ENCODE measurements at places on chromosomes 16 and 17.

GRCh38 chr17:42743595-42744282, 1.1 kb downstream of the EZH1 start:
- DNase-seq = no peak

- DNase-seq = no peak
Observed at GRCh38 chr17:73482894-73483293, 161.4 kb downstream of the SDK2 start.

DNA sequence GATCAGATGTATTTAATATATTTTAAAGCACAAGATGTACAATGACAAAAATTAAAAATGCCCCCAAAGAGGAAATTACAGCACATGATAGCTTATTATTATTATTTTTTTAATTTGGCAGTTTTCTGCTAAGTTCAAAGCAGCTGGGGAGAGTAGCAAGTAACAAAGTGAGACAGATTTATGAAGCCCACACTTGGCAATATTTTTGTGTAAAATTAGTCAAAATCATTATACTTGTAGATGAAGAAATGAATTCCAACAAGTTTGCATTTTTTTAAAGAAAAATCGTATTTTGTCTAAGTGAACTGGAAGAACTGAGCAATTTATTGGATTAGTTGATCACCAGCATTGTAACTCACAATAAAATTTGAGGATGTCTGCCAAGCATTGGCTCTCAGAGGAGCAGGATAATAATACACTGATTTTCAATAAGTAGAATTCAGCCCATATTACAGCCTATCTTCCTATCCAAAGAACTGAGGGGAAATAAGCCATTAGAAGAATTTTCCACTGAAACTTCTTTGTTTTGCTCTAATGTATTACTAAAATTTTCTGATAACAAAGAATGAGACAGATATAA, 215.6 kb downstream of the MAP2K6 start:
- no peak for DNase-seq

DNA sequence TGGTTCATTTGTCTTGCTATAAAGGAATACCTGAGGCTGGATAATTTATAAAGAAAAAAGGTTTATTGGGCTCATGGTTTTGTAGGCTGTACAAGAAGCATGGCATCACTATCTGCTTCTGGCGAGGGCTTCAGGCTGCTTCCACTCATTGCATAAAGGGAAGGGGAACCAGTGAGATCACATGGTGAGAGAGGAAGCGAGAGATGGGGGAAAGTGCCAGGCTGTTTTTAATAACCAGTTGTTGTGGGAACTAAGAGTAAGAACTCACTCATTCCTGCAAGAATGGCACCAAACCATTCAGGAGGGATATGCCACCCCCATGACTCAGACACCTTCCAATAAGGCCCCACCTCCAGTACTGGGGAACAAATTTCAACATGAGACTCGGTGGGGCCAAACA, 24.3 kb downstream of the SPECC1 start:
- DNase-seq = no peak

GRCh38 chr17:81246679-81247338, 7.7 kb downstream of the NDUFAF8 start:
- no peak for DNase-seq

DNA sequence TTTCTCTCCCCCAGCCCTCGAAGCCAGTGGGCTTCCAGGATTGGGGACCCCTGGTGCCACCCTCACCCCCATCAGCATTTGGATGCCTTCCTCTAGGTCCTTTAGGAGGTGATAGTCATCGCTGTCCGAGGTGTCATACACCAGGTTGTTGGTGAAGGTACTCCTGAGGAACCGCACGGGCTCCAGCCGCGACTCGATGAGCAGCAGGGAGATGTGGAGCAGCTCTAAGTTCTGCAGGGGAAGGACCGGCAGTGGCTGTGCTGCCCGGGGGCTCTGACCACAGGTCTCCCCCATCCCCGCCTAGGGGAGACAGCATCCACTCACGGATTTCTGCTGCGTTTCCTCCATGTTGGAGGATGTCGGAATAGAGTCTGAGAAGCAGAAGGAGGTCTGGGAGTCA, 962 bp downstream of the CSHL1 start:
- no peak for DNase-seq

DNA sequence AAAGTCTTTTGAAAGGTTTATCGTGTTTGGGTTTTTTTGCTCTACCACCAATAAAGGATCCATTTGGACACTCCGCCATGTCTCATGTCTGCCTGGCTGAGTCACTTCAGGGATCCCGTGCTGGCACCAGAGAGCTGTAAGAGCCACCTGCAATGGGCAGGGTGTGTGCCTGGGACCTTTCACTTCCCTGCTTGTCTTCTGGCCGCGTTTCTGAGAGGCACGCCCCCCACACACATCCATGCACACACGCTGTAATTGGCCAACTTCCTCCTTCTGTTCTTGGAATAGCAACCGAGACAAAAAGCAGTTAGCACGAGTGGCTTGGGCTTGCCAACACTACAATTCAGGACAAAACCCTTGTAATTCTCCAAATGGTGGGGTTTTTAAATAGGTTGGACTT, 9.8 kb upstream of the SOST start:
- no peak for DNase-seq

- peak; percentile 68 for DNase-seq
Observed at GRCh38 chr16:56317998-56318826, 107.1 kb downstream of the AMFR start.

GRCh38 chr16:29738514-29738913, 7.3 kb downstream of the C16orf54 start:
- no peak for DNase-seq

- no peak for DNase-seq
Observed at GRCh38 chr17:81400154-81400977, 5.1 kb downstream of the BAHCC1 start.

DNA sequence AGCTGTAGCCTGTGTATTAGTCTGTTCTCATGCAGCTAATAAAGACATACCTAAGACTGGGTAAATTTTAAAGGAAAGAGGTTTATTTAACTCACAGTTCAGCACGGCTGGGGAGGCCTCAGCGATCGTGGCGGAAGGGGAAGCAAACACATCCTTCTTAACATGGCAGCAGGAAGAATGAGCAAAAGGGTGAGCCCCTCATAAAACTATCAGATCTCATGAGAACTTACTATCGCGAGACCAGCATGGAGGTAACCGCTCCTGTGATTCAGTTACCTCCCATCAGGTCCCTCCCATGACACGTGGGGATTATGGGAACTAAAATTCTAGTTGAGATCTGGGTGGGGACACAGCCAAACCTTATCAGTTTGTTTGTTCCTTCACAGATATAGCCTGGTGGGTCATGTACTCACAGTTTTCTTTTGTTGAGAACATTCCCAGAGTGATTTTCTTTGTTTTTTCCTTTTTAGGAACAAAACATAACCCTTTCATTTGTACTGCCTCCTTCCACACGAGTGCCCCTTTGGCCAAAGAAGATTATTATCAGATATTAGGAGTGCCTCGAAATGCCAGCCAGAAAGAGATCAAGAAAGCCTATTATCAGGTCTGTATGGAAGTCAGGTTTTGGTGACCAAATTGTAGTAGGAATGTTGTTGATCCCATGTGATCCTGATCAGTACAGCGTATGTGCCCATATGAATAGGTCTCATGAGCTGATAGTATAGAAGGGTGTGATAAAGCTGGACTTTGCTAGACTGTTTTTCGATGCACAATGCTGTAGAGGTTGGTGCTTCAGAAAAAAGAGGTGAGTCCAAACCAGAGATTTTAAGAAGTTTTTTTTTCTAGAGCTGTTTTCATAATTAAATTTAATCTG, 8.5 kb downstream of the DNAJA3 start:
- DNase-seq = no peak

DNA sequence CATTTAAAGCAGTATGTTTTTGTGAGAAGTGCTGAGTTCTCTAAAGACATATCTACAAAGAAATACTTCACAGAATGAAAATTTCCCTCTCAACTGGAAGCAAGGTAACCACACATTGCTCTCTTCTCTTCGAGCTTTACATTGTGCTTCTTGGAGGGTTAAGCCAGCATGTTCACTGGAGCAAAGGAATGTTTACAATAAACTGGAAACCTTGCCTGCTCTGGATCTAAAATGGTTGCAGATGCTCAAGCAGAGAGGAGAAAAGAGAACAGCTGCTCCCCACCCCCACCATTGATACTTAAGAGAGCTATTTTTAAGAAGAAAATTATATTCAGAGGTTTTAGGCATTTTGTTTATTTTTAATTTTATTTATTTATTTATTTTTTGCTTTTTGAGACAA, 213.1 kb downstream of the CEP112 start:
- no peak for DNase-seq

GRCh38 chr16:17303101-17303500, 167.7 kb downstream of the XYLT1 start:
- no peak for DNase-seq
